ENCODE measurements at places on chromosomes 6 and 20.

DNA sequence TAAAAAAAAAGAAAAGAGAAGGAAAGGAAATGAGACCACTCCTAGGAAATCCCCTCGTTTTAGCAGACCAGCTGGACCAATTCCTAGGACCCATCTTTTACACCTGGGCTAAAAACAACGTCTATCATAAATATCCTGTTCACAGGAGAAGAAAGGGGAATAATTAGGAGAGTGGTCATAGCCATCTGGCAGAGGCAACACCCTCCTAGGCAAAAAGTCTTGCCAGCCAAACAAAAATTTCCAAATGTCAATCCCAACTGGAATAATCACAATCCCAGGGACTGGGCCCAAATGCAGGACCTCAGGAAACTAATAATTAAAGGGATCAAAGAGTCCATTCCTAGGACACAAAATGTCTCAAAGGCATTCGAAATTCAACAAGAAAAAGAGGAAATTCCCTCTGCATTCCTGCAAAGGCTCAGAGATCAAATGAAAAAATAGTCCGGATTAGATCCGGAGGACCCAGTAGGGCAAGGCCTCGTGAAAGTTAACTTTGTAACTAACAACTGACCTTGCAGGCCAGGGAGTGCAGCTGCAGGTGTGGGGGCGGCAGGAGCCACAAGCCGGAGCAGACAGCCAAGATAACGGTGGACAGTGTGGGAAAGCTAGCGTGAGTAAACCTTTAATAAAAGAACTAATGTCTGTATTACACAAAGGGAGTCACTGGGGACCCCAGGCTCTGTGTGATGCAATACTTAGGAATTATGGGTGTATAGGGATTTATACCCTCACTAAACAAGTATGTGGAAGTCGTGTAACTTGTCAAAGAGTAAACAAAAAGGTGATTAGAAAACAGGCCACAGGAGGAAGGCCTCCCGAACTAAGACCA is 11.7 kb downstream of the LCA5 start:
- no peak for DNase-seq

DNA sequence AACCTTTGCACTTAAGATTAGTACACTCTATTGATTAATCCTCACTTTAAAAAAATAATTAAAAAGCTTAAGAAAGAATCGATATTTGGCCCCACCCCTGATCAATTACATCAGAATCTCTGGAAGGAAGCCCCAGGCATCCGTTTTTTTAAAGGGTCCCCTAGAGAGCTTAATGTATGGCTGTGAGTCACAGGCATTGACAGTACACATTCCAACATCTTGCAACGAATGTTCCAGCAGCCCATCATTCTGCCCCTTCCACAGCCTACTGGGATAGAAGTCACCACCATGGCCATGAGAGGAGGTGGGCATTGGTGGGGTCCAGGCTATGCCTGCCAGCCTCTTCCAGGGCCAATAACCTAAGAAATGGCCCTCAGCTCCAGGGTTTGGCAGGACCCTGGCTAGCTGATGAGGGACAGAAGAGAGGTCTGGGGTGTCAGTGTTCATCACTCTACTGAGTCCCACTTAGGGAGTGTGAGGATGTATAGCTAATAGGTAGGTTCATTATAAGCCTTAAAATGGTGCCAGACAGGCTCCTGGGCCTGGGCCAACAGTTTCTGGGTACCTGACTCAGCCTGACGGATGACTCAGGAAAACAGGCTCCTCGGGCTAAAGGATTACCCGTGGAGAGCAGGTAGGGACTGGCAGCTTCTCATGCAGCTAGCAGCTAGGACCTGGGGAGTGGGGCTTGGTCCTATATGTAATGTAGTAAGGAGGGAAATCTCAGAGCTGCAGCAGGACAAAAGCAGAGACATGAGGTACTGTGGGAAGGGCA is 40.4 kb downstream of the MDGA1 start:
- no peak for DNase-seq

GRCh38 chr20:49610691-49611538 is 43.0 kb upstream of the PTGIS start:
- DNase-seq = peak; percentile 69

DNA sequence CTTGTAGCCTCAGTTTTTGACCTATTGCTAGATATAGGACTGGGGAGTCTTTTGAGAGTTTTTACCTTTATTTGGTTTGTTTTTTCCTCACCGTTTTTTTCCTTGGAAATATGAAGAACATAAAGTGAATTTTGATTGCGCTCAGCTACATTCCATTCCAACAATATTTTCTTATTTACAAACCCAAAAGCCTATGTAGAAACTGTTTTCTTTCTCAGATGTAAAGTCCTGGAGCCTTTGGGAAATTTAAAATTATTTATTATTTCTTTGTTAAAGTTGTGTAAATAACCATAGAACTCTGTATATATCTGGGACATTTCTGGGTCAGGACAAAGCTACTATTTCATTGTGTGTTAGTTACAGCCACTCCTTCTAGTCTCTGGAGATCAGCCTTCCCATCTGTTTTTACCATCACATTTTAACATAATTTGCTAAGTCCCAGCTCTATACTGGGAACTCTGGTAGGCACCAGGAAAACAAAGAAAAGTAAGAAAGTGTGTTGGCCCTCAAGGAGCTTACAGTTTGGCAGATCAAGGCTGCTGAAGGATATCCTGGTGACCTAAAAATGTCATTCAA is 68.8 kb downstream of the JAG1 start:
- no peak for DNase-seq

DNA sequence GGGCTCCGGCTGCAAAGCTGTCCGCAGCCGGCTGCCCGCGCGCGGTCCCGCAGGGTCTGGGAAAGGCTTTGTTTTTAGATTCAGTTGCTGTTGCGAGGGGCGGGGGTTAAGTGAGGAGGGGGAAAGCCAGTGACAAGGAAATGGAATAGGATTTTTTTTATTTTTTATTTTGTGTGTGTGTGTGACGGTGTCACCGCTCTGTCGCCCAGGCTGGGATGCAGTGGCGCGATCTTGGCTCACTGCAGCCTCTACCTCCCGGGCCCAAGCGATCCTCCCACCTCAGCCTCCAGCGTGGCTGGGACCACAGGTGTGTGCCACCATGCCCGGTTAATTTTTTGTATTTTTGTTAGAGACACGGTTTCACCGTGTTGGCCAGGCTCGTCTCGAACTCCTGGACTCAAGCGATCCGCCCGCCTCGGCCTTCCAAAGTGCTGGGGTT is 615 bp upstream of the UBE2J1 start:
- DNase-seq = no peak

GRCh38 chr6:50826037-50826761 is 7.5 kb downstream of the TFAP2B start:
- DNase-seq = no peak

GRCh38 chr6:134750669-134751068 is 199.2 kb downstream of the ALDH8A1 start:
- DNase-seq = no peak

- DNase-seq = no peak
Observed at GRCh38 chr6:89642956-89643355, 4.4 kb upstream of the LYRM2 start.

DNA sequence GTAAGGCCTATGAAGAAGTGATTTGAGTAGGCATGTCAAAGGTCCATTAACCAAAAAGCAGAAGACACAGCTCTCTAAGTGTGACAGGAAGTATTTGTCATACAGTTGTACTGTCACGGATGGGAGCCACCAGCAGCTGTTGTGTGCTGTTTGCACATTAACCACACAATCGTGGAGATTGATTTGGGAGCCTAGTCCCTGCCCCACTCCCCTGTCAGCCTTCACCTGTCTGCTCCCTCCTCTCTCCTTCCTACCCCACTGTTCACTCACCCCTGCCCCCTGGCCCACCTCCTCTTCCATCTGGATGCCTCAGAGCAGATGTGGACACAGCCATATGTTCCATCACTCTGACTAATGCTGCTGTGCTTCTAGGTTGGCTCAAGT is 124.7 kb upstream of the SPACA1 start:
- no peak for DNase-seq

DNA sequence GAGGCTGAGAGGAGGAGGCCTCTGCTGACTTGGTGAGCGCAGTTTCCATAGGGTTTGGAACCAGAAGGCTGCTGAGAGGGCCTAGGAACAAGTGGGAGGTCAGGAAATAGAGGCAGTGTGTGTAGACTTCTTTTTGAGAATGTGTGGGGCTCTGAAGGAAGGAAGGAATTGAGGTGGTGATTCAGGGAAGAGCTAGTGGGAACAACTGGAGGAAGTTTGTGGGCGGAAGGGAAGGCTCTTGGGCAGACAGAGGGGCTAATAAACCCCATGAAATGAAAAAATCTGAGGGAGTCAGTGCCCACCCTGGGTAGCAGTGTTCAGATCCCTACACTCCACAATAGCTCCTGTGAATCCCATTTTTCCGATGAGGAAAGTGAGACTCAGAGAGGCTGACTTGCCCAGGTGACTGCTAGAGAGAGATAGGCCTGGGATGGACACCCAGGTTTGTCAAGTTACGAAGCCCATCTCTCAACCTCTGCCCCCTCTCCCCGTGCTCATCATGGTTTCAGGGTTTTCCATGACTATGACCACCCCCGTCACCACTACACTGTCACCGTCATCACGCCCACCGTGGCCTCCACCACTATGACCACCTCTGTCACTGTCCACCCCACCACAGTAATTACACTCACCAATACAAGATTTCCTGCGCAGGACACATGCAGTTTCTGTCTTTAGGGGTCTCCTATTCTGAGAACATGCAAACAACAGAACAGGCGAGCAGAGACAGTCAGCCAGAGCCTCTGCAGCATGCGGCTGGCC is 106.4 kb downstream of the MRPL14 start:
- no peak for DNase-seq

GRCh38 chr6:120908767-120909166 is 425.5 kb downstream of the TBC1D32 start:
- no peak for DNase-seq

- DNase-seq = no peak
Observed at GRCh38 chr6:30820193-30820592, 64.1 kb upstream of the DDR1 start.

GRCh38 chr20:50729901-50730764 is 1.2 kb upstream of the PARD6B start:
- no peak for DNase-seq

DNA sequence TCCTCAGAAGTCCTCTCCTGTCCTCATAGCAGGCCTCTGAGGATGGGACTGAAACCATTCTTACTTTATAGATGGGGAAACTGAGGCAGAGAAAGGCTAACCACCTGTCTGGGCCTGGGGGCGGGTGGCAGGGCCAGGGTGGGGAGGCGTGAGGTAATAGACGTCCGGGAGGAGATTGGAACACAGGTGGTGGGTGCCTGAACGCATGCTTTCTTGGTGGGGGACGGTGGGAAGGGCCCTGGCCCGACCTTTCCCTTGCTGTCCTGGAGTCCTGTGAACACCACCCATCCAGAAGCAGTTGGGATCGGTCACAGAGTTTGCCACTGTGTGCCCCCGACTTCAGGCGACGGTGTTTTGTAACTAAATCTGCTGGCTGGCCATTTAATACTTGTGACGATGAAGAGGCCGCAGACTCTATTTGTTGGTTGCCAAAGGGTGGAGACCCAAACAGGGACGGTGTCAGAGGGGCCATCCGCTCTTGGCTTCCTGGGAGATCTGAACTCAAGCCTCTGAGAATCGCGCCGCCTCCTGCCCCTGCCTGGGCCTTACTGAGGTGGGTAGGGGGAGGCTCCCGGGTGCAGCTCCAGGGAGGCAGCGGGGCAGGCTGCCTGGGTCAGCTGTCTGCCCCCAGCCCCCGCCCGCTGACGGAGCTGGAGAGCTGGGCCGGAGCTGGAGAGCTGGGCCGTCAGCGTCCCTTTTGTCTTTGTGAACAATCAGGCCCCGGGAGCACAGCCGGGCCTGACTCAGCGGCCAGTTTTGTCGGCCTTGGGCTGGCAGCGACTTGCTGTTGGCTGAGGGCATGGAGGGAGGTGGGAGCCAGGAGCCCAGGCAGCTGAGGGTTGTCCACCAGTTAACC is 4.1 kb downstream of the RBM38 start:
- no peak for DNase-seq

- no peak for DNase-seq
Observed at GRCh38 chr6:120493505-120493904, 840.8 kb downstream of the TBC1D32 start.
